ENCODE measurements at places on chromosomes 6 and 20.

GRCh38 chr6:50112981-50113857 is 63.5 kb upstream of the DEFB112 start:
- DNase-seq, result no peak

DNA sequence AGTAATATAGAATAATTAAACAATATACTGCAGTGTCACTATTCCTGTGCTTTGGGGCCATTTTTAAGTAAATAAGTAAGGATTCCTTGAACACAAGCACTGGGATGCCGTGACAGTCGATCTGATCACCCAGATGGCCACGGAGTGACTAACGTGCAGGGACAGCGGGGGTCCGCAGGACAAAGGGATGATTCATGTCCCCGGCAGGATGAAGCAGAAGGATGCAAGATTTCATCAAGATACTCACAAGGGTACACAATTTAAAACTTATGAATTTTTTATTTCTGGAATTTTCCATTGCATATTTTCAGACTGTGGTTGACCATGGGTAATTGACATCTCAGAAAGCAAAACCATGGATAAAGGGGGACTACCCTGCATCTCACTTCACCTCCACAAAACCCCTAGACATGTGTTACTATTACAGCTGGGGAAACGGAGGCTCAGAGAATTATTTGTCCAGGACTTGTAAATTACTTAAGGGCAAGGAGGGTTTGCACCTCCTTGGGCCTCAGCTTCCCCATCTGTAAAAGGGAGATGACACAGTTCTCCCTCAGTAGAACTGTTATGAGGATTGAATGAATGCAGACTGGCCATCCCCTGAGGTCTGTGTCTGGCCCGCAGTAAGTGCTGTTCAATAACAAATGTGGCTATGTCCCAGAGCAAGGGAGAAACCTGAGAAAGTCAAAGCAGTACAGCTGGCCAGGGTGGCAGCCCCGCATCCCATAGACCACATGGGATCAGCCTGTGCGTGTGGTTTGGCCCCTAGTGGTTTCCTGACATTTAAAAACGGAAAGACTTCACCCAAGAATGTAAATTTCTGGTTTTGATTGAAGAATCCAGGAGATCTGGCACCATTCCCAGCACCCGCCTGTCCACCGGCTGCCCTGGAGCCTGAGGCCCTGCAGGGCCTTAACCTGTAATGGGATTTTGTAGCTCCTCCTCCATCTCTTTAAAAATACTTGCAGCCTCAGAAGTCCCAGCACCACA is 235.5 kb downstream of the BMP7 start:
- DNase-seq, result no peak

GRCh38 chr6:83221889-83222479 is 28.8 kb downstream of the RWDD2A start:
- DNase-seq, result peak; percentile 9

DNA sequence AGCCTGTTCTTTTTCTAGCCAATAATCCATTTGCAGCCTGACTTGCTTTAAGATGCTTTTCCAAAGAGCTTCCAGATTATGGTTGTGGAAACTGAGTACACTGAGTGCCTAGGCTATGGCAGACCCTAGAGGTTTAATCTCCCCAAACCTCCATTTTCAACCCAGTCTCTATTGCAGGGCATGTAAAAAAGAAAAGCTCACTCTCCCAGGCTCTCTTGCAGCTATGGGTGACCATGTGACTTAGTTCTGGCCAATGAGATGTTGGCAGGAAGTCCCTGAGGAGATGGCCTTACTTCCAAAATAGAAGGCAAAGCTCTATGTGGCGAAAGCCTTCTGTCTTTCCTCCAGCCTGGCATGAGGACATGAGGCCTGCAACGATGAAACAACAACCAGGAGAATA is 3.8 kb downstream of the PDRG1 start:
- no peak for DNase-seq

DNA sequence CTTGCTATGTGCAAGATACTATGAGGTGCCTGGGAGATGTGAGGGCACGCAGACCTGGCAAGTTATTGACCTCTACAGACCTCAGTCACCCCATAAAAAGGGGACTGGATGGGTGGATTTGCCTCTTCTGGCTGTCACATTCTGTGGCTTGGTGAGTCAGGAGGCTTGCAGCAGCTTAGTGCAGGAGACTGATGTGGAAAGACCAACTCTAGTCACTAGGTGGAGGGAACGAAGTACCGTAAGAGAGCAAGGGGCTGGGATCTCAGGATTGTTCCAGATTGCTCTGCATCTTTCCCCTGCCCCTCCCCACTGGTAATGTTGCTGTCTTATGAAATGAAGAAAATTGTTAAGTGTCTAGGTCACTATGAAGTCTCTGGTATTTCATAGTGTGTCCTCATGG is 3.3 kb downstream of the MAPRE1 start:
- DNase-seq, result no peak

DNA sequence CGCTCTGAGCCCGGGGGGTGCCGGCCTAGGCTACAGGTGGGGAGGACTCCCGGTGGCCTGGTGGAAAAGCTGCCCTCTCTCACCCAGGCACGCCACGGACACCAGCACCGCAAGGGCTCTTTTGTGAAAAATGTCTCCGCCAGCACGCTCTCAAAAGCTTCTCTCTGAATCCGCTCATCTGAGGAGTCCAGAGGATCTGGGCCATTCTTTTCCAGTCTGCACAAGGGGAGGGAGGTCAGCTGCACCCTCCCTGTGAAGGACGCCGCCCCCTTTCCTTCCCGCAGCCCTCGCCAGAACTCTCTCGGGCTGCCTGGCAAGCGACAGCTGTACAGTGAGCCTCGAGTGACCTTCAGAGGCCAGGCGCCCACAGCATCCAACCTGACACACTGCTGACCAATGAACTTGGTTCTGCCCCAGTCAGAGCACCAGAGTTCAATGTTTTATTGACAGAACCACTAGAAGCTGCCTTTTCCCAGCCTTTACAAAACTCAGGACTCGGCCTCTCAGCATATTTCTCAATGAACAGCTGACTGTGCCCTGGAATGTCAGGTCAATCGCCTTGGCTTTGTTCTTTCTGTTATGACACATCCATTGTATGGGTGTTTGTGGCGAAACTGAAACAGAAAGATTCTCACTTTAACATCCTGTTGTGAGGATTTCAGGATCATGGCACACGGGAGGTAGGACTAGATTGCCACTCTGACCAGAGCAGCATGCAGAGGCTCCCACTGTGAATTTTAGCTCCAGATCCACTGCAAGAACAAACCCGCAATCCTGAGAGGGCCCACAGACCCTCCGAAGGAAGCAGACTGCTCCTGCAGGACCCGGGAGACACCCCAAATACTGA is 26.7 kb downstream of the SERPINB9 start:
- DNase-seq, result no peak

GRCh38 chr6:133957227-133957626 is 4.2 kb downstream of the TBPL1 start:
- DNase-seq, result no peak

DNA sequence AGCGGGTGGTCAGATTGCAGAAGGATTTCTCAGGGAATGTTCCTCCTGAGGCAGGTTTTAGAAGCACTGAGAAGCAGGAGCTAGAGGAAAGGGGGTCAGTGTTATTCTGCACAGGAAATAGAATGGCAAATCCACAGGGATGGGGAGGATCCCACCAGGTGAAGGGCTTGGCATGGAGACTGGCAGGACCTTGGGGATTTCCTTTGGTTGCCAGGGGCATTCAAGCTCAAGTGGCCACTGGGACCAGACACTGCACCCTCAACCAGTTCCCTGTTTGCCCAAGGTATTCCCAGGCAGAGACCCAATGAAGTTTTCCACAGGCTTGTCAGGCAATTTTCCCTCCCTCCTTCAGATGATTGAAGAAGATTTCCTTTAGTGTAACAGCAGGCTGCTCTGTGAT is 123.2 kb upstream of the KCNK16 start:
- no peak for DNase-seq

GRCh38 chr20:2604506-2604835 is 48.0 kb upstream of the NOP56 start:
- DNase-seq, result no peak

DNA sequence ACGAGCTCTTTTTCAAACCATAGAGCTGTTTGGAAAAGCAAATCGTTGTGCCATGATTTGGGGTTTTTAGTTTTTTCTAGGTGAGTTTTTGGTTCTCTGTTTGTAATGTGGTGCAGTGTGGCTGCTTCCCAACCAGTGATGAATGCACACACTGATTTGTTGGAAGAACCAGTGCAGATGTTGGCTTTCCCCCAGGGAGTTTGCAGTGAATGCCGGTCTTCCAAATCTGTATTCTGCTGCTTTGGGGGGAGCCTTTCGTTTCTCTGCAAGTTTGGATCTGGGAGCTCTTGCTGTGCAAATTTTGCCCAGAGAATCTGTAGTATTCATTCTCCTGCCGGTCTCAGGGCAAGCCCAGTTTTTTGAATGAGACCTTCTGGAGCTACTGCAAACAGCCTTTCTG is 14.5 kb downstream of the HECA start:
- no peak for DNase-seq

DNA sequence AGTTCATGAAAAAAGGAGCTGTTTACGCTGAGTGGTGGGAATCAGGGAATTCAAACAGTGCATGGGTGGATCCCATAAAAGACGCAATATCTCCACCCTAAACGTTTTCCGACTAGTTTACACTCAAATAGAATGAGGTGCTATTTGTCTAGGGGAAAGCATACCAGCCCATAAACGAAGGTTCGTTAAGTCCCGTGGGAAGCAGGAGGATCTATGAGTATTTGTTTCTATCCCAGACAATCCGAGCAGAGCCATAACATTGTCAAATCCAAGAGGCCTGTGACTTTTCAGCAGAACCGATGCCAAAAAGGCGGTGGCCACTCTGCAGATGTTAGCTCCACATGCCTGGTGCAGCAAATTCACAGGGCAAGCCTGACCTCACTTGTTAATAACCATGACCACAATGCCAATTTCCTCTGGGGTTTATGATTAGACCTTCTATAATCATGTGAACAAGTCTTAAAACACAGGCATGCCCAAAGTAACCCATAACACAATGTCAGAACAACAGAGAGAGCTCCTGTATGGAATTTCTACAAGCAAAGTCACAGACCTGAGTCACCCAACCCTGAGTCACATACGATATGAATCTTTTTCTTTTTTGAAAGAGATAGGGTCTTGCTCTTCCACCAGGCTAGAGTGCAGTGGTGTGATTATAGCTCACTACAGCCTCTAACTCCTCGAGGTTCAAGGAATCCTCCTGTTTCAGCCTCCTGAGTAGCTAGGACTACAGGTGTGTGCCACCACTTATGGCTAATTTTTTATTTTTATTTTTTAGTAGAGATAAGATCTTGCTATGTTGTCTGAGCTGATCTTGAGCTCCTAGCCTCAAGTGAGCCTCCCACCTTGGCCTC is 123.3 kb downstream of the KIF13A start:
- DNase-seq, result no peak

GRCh38 chr20:40865095-40865494 is 163.5 kb upstream of the TOP1 start:
- DNase-seq, result no peak

GRCh38 chr20:34872622-34873224 is at the start of gene GGT7:
Gene GGT7 (minus strand): TSS chr20:34872856. CDS start chr20:34872815, 41 bp downstream.
- no peak for DNase-seq

DNA sequence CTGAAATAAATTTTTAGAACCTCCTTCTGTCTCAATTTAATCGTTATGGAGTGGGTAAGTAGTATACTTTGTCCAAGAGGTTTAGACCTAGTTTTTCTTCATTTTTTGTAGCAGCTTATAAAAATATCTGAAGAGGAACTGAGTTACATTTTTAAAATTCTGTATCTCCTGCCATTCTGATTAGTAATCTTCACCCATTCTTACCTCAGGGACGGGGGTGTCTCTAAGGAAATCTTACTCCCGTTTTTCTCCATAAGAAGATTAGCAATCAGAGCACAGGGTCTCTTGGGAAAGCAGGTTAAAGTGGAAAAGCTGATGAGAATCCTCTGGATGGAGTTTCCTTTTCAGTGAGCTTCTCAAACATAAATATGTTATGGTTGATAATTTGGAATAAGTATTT is 259.3 kb upstream of the FAM83B start:
- no peak for DNase-seq

DNA sequence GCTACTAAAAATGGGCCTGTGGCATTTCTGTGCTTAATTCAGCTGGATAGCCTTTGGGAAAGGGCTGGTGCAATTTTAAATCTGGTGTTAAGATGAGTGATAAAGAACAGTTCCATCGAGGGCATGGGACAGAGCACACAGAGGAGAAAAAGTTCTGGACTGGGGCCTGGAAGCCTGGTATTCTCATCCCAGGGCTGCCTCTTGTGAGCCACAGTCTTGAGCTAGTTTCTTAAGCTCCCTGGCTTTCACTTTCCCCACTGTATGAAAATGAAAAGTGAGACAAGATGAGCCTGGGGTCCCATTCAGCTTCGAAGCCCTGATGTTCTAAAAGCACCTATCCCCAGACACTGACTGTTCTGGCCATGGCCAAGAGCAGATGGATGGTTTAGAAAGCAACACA is 14.3 kb upstream of the LAMA4 start:
- no peak for DNase-seq

GRCh38 chr6:167305796-167306195 is 14.7 kb downstream of the UNC93A start:
- DNase-seq, result no peak

GRCh38 chr6:74333406-74333805 is 637.4 kb downstream of the CD109 start:
- no peak for DNase-seq

- no peak for DNase-seq
Measured at GRCh38 chr20:32970115-32970972, 33.9 kb downstream of the SUN5 start.

DNA sequence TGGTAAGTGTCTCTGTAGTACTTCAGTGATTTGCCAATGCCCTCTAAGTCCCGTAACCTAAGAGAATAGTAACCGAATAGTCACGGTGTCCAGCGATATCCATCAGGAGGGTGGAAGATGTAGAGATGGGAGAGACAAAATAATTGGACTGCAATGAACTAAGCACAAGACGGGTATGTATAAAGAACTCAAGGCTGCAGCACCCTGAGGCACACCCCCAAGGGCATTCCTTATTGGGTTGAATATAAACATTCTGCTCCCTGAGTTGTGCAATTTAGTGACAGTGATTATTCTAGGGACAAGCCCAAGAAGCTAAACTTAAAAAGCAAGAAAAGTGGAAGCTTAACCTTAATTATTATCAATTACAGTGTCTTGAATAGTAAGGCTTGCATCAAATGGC is 14.6 kb downstream of the DST start:
- DNase-seq, result no peak

DNA sequence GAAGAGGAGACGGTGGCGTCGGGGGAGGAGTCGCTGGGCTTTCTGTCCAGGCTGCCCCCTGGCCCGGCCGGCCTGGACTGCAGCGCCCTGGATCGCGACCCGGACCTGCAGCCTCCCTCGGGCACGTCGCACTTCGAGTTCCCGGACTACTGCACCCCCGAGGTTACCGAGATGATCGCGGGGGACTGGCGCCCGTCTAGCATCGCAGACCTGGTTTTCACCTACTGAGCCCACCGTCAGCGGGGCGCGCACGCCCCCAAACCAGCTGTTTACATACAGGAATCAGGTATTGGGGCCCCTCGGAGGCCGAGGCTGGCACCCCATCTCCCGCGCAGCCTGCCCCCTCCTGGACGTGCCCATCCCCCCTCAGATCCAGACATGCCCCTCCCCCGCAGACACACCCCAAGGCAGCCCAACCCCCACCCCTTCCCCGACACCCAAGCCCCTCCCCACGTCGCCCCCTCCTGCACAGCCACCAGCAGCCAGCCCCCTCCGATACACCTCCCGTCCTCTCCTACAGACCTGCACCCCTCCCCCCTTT is 1.4 kb downstream of the SOX12 start:
- no peak for DNase-seq

GRCh38 chr20:4722571-4722970 is 862 bp downstream of the PRND start:
- DNase-seq, result no peak
